NCI-H526 (cell line): ENCODE measurements at places on chromosomes 6 and 20.

- DNase-seq = no peak
Observed at GRCh38 chr6:28224131-28225055, 682 bp upstream of the ZSCAN9 start.

- DNase-seq = no peak
Observed at GRCh38 chr6:17470202-17470937, 77.0 kb downstream of the CAP2 start.

DNA sequence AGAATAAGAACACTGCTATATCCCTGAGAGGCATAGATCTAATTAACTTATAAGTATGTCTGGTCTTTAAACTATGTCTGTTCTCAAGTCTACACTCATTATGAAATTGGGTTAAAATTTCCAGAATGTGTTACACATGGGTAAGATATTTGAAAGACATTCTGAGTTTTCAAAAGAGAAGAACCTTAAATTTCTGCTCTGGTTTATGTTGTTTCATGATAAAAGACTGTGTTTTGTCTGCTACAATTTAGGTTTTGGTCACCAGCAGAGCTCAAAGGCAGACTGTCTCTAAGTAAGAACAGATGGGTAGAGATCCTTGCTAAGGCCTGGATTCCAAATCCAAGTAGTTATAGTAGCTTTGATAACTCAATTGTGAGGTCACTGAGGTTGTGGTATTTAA, 6.0 kb downstream of the STMND1 start:
- DNase-seq = no peak

DNA sequence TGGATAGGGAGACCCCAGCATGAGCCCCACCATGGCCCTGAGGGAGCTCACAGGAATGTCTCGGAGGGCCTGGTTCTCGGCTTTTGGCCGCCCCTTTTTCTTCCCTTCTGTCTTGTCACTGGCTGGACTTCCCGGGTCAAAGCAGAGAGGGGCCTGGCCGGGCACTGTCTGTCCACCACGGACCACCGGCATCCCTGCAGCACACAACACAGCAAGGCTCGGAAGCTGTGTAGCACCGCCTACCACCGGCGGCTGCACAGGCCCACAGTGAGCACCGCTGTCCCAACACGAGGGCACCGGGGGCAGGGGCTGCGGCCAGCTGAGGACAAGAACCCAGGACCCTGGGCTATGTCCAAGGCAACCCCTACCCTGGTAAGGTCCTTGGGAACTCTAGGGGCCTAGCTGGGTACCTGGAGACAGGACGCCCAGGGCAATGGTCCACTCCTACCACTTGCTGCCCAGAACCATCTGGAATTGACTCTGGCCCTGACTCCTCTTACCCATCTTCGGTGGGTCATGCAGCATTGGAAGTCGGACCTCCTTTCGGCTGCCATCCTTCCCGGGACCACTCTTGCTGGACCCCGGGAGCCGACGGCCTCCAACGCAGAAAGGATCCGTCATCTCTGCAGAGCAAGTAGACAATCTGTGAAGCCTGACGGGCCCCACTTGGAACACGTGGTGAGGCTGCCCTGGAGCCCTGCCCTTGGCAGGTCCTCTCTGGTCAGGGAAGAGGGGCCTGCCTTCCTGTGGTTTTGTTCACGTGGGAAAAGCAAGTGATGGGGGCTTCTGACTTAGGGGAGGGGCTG, 2.2 kb downstream of the ZNF512B start:
- no peak for DNase-seq

DNA sequence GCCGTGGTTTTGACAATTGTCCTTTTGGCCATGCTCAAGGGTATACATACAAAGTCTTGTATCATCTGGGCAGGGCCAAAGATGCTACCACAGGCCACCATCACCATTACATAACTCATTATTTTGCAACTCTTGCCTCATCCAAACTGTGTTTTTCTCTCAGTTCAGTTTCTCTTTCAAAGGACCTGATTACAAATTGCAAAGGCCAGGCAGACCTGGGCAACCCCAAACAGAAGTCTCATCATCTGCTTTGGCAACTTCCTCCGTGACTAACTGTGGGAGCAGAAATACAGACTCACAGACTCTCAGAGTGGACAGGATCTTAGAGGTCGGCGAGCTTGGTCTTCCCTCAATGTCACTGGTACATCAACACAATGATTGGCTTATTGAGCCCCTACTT, 117.8 kb upstream of the NEDD9 start:
- DNase-seq = no peak

DNA sequence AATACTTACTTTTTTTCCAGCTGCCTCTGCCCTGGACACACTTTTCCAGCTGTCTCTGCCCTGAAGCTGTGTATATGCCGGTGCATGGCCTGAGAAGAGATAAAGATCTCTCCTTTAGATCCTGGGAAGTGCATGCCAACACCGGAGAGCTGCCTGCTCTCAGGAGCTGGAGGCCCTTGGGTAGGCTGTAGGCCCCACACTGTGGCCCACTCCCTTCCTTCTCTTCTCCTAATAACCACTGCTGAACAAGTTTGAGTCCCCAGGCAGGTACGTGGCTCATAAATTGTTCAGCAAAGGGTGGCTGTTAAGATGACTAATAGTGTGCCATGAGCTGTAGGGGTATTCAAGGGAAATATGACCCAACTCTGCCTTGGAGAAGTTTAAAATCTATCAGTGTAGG, 102.5 kb downstream of the CD24 start:
- DNase-seq = no peak
